NCI-H774 (cell line): ENCODE measurements at places on chromosomes 5 and 9.

- no peak for DNase-seq
Measured at GRCh38 chr5:162268694-162269481, 201.3 kb downstream of the GABRG2 start.

DNA sequence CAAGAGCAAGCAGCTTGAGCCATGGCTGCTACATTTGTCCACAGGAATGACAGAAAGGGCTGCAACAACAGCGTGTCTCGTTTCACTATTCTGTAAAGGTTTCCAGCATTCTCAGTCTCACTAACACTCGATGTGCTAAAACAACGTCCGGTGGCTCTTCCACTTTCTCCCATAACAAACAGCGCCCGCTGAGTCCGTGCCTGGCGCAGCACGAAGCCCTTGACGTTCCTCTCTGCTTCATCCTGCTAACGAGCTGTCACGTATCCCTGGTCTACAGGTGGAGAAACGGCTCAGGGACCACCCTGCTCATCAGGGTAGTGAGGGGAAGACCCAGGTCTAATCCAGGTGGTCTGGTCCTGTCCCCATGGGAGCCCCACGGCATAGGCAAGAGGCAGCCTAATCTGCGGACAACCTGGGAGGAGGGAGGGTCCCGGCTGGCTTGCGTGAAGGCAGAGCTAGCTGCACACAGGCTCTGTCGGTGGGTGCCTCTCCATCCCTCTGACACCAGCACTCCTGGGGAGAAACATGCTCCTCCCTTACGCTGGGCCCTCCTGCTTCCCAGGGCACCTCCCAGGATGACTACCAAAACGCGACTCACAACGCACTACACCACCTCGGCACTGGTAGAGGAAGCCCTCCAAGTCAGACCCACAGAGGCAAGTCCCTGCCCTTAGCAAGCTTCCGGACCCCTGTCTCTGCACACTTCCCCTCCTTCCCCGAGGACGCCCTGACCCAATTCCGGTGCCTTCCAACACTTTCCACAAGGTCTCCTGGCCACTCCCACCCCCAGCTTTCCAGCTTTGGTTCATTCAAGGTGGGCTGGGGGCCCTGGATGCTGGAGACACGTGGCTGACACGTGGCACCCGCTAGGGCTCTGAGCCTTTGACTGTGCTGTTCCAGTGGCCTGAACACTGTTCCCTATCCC is 43.3 kb downstream of the VAV2 start:
- no peak for DNase-seq

DNA sequence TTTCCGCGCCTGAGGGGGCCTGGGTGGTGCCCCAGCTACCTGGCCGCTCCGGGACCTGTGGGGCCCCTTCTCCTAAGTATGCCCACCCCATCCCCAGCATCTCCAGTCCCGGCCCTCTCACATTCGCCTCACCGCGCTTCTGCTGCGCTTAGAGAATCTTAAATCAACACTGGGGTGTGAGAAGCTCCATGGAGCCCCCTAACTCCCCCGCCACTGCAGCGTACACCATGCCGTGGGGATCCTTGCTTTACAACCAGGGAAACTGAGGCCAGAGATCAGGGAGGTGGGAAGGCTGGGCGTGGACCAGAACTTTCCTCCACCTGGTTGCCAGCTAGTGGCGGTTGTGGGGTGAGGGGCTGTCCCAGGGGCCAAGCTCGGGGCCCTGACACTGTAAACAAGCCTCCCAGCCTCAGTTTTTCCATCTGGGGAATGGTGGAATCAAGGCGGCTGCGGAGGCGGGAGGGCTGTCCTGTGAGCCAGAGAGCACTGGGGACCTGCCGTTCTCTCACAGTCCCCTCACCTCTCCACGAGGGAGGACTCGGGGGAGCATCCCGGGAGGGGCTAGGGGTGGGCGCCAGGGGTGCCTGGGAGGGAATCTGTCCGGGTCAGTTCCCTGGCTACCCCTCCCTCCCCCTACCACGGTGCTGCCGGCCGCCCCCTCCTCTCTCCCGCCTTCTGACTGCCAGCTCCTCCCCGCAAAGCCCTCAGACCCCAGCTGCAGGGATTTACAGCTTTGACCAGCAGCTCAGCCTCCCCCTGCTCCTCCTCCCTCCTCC is 161.2 kb downstream of the C9orf50 start:
- DNase-seq, result no peak

DNA sequence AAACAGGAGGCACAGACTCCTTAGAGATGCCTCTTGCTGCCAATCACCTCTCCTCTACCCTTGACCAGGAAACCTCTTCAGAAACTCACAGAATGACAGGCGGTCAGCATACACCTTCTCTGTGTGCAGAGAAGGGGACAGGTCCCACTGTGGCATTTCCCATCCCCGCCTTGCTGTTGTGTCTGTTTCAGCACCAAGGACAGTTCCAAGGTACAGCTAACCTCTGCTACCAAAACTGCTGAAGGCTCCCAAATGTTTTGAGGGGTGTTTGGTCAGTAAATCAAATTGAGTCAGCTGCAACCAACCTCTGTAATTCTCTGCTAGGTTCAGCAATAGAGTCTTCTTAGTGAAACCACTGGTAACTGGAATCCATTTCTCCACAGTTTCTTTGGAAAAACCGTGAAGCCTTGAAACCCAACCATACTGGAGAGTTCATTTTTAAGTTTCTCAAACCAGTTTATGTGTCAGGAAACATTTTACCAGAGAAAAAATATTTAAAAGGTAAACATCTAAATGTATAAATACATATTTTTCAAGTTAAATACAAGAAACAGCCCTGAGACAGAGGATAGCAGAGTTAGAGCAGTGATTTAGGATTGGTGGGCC is 122.0 kb downstream of the DRD1 start:
- no peak for DNase-seq

DNA sequence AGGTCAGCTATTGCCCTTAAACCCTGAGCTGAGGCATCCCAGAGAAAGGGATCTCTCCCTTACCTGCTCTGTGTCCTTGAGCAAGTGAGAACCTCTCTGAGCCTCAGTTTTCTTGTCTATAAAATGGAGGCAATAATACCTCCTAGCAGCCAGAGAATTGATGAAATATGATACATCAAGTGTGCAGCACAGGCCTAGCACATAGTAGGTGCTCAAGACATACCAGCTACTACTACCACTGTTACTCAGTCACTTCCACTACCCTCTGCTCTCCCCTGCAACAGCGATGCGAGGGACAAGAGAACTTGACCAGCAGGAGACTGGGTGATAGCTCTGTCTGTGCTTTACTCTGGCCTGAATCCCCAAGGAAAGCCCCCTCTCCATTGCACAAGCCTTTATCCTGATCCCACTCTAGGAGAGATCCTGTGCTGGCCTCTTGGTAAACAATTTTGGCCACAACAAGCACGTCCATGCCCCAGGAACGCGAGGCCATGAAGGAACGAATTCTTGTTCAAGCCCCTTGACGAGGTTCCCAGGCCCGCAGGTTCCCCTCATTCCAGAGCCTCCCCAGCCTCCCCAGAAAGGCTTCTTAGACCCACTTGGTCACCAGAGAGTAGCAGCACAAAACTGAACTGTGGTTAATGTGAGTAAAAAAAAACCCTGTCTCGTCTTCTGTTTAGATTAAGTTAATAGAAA is 39.4 kb downstream of the LRSAM1 start:
- DNase-seq, result no peak
